Airway epithelial cell (primary cell): ENCODE measurements at places on chromosomes 2 and 18. TPM values are rescaled to one million over a fixed set of nuclear protein-coding genes. Genes with fewer than 3 reads are reported as not detected.

The DLX2 gene
- 0.56 and 0.92 TPM in 2 replicates for total RNA-seq

The PKDCC gene
- total RNA-seq: 0.78 TPM in 1 of 2 replicates, not detected in the other

The TEX44 gene
- total RNA-seq: not detected in 2 replicates

The POTEI gene
- not detected in 2 replicates for total RNA-seq

The PGAP1 gene
- 6.3 and 7.8 TPM in 2 replicates for total RNA-seq

The TBR1 gene
- total RNA-seq: not detected in 2 replicates

The NCL gene
- 189 and 203 TPM in 2 replicates for total RNA-seq

The SPDYA gene
- 0.28 TPM in 2 replicates for total RNA-seq

The CD8B2 gene
- not detected in 2 replicates for total RNA-seq
